GM03348 (cell line): ENCODE measurements at places on chromosomes 16 and 17.

DNA sequence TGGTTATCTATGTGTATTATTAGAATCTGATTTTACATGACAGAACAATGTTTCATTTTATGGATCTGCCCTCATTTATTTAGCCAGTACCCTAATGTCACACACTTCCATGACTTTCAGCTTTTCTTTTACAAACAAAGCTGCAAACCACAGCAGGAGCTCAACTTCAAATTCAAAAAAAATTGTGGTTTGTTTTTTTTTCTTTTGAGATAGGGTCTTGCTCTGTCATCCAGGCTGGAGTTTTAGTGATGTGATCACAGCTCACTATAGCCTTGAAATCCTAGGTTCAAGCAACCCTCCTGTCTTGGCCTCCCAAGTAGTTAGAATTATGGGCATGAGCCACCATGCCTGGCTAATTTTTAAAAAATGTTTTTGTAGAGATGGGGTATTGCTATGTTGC is 8.2 kb upstream of the MPRIP start:
- DNase-seq = no peak

- DNase-seq = no peak
Observed at GRCh38 chr16:56662357-56663354, 4.9 kb downstream of the MT1F start.

DNA sequence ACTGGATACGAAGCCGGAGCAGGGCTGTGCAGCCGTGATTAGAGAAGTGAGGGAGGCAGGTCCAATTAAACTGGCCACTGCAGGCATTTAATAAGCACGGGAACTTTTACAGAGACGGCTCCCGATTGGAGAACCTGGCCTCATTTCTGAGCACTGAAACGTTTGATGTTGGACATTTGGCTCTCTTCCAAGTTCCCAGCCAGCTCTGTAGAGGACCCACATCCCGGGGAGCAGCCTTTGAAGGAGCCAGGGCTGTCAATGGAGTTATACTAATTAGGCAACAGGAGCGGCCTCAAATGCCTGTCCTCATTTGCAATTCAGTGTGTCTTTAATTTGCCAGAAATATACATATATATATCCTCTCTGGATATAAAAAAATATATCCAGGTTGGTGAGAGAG is 499.4 kb upstream of the C16orf82 start:
- no peak for DNase-seq

GRCh38 chr16:74450236-74450635 is 29.0 kb upstream of the CLEC18B start:
- DNase-seq = no peak

- DNase-seq = no peak
Observed at GRCh38 chr17:14303343-14304221, 2.7 kb downstream of the HS3ST3B1 start.

GRCh38 chr16:49463529-49463928 is 89.9 kb downstream of the C16orf78 start:
- no peak for DNase-seq

DNA sequence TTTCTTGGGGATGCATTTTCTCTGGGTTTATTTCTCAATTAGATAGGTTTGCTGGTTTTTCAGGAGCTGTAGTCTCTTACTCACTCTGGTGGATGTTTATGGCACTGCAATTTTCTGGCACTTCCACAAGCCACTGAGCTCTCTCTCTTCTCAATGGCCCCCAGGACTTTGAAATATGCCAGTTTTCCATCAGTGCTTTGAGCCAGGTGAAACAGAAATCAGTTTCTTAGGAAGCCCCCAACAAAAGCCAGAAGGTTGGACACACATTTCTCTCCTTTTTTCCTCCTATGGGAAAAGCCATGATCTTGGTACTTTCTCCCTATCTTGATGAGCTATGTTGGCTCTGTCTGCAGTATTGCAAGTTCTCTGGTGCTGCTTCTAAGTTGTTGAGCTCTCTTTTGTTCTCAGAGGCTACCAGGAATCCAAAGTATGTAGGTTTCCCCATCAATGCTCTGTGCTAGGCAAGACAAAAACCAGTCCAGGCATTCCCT is 90.7 kb upstream of the SMIM36 start:
- peak; percentile 64 for DNase-seq

GRCh38 chr16:47627085-47627639 is 166.0 kb downstream of the PHKB start:
- no peak for DNase-seq

GRCh38 chr16:11067697-11068141 is 123.4 kb downstream of the CLEC16A start:
- DNase-seq = no peak
